Activated CD4-positive, alpha-beta T cell treated with anti-CD3 and anti-CD28 coated beads, Interleukin-2, amount 10 ng/mL, durations not matched to agents 7 days and 5 days (primary cell): ENCODE measurements at places on chromosomes 12 and 14.
A peak's percentile ranks its signal among the peaks of the same experiment; 100 is the strongest.

- no peak for DNase-seq
Observed at GRCh38 chr12:124147575-124147974, 147.3 kb upstream of the RFLNA start.

GRCh38 chr14:45868863-45869262, 615.9 kb upstream of the MIS18BP1 start:
- no peak for DNase-seq

DNA sequence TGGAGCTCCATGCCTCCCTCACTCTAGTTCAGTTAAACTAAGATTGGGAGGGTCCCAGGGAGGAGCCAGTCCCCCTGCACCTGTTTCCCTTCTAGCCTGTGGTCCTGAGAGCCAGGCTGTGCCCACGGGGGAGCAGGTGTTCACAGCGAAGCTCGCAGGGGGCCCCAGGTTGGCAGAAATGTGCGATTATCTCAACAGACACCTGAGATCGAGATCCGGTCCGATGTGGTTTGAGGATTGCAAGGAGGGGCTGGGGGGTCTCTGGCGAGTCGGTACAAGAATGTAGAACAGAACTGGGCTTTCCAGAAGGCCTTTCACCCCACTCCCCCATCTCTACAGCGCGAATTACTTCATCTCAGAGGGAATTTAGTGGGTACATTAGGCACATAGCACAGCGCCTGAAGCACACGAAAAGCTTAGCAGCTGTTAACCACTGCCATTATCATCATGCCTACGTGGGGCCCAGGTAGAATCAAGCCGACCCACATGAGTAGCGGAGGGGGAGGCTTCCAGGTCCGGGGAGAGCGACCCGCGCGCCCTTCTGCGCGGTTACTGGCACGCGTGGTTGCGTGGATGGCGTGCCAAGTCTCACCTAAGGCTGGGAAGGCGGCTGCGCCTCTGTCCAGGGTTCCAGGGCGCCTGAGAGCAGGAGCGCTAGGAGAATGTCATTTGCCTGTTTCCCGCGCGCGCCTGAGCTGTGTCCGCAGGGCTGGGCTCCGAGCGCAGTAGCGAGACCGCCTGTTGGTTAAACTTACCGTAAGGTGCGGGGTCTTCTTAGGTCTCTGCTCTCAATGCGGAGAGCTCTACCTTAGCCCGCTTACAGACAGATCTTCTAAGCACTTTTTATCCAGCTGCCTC, 1539.5 kb upstream of the TMEM132C start:
- DNase-seq: no peak

- DNase-seq: no peak
Observed at GRCh38 chr12:65565601-65566560, 258.4 kb upstream of the HMGA2 start.

- no peak for DNase-seq
Observed at GRCh38 chr12:8960176-8960575, 10.7 kb upstream of the M6PR start.

- peak; percentile 45 for DNase-seq
Observed at GRCh38 chr12:120855823-120856588, 48.2 kb downstream of the SPPL3 start.

GRCh38 chr14:83379436-83379835, 1845.8 kb upstream of the SEL1L start:
- no peak for DNase-seq
